ENCODE measurements at places on chromosomes 5 and 9.

GRCh38 chr5:89097103-89097502 is 214.1 kb upstream of the MEF2C start:
- no peak for DNase-seq

DNA sequence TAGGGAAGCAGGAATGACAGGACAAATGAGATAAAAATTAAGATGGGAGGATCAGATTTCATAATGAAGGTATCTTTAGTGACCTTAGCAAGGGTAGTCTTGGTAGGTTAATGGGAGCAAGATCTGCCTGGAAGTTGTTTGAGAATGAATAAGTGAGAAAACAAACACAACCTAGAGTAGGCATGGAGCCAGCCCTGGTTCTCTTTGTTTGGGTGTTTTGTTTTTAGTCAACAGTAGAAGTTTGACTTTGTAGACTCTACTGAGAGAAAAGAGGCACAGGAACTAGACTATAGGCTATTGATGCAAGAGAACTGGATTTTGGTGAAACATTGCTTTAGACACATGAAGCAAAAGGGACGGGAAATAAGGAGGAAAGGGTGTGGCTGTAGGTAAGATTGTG is 40.3 kb downstream of the KCNN2 start:
- no peak for DNase-seq

- peak; percentile 15 for DNase-seq
Observed at GRCh38 chr9:76441551-76442322, 17.2 kb upstream of the GCNT1 start.

GRCh38 chr9:106878934-106879333 is 16.0 kb downstream of the ZNF462 start:
- DNase-seq: no peak

DNA sequence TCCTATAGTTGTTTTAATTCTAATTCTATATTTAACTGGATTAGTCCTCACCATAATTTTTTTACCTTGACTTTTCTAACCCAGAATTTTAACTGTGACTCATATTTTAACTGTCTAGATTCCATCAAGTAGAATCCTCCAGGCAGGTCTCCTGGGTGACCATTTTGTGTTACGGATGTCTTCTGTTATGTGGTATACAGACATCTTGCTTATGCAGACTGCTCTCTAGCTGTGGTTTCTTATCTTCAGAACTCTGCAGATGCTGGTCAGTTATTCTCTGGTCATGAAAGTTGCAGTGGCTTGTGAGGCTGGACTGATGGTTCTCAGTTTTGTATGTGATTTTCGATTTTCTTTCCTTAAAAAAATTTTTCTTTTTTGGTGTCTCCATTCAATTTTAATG is 139.4 kb downstream of the ATG10 start:
- no peak for DNase-seq

DNA sequence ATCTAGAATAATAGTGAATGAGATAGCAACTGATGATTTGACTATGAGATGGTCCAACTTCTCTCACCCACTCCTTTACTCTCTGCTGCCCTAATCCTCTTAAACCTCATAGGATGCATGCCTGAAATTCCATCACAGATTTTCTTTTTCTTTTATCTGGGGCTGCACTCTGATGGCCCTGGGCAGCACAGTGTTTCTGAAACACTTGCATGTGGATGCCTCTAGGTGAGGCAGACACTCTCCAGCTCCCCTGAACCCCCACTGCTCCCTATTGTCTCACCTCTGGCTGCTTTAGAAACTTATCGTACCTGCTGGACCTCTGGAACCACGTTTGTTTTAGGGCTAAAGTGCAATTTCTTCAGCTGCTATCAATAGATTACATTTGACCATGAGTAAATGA is 67.5 kb downstream of the HTR4 start:
- no peak for DNase-seq

- no peak for DNase-seq
Observed at GRCh38 chr5:167564275-167564674, 727.2 kb upstream of the WWC1 start.

- peak; percentile 76 for DNase-seq
Observed at GRCh38 chr9:127802576-127803443, at the start of gene FPGS. FPGS (plus strand) TSS chr9:127802882; CDS start chr9:127802925, 43 bp downstream.

GRCh38 chr5:15936505-15937245 is 242.9 kb downstream of the MARCHF11 start:
- DNase-seq: no peak

DNA sequence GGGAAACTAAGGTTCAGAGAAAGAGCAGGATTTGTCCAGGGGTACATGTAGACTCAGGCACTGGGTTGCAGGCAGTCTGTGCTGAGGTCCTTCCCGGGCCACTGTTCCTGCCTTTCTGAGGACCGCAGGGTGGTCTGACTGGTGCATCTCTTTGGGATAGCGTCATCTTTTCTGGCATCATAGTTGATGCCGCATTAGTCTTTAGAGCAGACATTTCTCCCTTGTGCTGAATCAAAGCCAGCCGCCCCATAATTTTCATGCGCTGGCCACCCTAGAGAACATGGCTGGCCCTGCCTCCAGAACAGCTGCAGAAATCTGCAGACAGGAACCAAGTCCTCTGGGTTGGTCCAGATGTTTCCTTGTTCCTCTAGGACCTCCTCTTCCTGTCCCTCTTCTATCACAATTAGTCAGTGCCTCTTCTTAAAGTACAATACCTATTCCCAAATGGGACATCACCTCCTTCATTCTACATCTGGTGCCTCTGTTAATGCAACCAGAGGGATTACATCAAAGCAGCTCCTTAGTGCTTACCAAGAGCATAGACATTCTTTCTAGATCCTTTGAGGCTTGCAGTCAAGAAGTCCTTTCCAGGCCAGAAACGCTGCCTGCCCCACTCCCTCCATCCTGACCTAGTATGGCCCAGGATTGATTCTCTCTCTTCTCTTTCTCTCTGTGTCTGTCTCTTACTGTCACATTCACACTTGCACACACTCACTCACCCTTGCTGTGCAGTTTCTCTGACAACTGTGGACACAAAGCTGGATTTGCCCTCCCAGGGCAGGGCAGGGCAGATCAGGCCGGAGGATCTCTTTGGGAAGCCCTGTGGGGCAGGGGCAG is 42.0 kb upstream of the ORM1 start:
- no peak for DNase-seq

DNA sequence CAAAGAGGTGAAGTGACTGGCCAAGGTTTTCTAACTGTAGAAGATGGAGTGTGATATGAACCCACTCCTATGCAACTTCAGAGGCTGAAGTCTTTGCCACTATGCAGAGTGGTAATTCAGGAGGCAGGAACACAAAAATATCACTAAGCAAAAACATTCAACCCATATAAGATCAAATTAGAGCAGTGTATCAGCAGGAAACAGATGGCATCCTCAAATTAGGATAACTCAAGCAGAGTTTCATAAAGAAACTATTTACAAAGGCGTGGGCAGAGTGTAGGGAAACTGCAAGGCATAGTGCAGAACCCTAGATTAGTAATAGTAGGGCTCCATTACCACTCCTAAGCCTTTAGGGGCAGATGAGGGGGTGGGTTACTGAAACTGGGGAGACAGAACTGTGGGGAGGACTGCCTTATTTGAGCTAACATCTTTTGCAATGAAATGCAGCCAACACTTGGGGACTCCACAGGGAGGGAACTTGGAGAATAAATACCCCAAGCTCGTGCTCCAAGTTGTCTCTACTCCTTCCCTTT is 72.2 kb downstream of the PTTG1 start:
- no peak for DNase-seq

DNA sequence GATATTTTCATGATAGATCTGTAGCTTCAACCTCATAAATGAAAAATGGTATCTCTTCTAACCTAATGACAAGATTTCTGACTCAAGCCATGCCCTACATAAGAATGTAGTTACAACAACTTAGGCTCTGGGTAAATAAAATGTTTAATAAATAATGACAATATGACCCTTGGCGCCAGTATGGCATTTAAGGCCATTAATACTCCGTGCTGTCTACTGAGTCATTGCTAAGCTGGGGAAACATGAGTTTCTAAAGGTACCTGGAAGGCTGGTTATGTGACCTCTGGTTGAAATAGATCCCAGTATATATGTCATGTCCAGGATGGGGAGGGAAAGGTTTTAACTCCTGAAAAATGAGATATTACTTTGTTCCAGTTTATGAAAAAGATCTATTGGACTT is 58.0 kb upstream of the CEMIP2 start:
- no peak for DNase-seq

DNA sequence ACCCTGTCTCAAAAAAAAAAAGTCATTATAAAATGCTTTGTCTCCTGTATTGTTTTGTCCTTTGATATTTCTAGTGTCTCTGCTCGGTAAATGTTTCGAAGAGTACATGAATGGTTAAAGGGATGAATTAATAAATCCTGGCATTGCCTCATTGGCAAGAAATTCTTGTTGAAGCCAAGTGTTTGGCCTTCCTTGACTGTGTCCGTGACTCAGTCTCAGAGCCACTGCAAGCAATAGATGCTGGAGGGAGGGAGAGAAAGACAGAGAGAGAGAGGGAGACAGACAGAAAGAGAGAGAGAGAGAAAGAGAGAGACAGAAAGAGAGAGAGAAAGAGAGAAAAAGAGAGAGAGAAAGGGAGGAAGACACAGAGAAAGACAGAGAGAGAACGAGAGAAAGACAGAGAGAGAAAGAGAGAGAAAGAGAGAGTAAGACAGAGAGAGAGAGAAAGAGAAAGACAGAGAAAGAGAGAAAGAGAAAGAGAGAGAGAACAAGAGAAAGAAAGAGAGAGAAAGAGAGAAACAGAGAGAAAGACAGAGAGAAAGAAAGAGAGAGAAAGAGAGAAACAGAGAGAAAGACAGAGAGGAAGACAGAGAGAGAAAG is 72.5 kb upstream of the RXRA start:
- no peak for DNase-seq

GRCh38 chr9:111712369-111712768 is 51.0 kb downstream of the GNG10 start:
- DNase-seq: no peak

DNA sequence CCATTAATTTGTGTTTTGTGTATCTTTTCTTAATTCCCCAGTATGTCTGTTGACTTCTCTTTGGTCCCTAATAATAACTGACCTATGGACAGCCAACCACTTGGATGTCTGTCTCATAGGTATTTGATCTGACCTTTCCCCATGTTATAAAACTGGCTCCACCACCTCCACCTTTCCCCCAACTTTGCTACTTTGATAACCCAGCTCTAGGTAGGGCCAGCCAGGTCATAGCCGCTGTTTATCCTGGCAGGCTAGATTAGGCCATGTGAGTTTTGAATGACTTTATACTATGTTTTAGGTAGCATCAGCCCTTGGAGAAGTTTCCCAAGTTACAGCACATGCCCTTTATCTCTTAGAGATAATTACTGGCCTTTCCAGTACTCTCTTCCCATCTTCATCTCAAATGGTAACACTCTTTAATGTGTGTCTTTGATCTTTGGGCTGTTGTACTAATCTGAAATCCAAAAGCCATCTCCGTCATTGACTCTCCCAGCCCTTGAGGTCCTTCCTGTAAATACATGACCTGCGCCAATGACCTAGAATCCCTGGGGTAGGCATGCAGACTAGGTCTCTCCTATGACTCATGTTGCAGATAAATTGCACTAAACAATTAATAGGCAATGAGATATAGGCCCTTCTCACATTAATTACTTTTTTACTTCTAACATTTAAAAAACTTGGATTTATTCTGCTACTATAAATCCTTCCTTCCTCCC is 152.6 kb downstream of the CD180 start:
- DNase-seq: no peak

GRCh38 chr9:95970317-95970716 is 94.8 kb downstream of the ERCC6L2 start:
- DNase-seq: no peak

- no peak for DNase-seq
Observed at GRCh38 chr5:54460181-54460919, 4.9 kb downstream of the HSPB3 start.

DNA sequence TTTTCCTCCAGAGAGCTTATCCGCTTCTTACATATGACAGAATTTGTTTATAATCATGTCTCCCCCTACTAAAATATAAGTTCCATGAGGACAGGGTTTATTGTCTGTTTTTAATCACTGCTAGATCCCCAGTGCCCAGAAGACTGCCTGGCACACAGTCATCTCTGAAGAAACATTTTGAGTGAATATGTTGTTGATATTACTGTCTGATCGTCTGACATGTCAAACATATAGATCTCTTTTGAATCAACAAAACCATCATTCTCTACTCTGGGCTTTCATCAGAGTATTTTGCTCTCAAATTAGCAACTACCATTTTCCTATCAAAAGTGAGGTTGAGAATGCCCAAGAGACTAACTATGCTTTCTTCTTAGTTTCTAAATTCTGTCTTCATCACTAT is 67.3 kb upstream of the SHISAL2B start:
- no peak for DNase-seq

DNA sequence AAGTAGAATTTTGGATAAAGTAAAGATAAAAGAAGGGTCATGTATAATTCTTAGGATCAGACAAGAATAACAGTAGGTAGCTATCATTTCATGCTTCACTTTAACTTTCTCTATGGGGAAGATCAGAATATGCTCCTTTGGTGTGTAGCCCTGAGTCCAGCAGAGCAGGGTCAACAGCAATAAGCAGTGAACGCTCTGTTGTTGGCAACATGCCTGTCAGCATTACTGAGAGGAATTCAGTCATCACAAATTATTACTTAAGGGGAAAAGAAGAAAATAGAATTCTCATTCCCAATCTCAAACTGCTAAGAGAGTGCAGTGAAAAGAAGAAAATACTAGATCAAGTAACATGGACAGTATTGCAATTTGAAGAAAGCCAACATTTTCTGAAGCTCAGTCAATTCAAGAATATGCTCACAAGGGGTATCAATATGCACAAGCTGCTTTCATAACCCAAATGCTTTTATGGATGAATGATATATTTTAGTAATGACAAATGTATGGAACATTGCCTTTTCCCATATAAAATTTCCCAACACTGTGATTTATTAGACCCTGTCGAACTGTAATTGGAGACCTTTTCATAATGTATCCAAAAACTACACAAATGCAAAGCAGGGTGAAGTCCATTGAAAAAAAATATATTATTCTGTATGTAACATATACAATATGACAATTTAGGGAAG is 1359.4 kb downstream of the EFNA5 start:
- DNase-seq: no peak

- DNase-seq: no peak
Observed at GRCh38 chr5:147483188-147483790, 26.6 kb downstream of the DPYSL3 start.

DNA sequence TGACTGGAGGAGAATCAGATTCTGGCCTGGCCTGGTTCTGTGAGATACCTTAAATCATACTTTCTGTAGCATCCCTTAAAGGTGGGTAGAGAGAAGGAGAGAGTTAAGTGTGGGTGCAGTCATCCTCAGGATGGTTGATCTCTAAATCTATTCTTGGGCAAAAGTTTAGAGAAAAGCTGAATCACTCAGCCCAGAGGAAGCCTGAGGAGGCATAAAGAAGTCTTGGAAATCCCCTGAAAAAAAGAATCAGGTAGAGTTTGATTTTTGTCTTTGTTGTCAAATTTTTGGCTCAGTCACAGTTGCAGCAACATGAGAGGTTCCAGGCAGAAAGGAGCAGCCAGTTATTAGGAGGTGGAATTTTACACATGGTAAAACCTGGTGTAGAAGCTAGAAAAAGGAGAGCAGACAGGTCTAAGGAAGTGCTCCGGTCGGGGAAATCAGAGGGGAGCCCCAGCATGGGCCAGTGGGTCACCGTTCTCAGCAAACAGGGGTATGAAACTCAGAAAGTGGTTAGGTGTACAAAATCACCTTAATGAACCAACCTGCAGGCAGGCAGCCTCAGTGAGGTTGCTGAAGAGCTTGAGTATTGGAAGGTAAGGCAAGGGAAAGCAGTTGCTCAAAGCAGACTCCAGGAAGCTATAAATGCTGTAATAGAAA is 116.2 kb upstream of the CNTLN start:
- DNase-seq: no peak

Data from activated T-helper 9 cell treated with anti-CD3 and anti-CD28 coated beads, Interleukin-2, amount 50 U/mL, for 16 hours (primary cell).